ENCODE measurements at places on chromosomes 5 and 9.

DNA sequence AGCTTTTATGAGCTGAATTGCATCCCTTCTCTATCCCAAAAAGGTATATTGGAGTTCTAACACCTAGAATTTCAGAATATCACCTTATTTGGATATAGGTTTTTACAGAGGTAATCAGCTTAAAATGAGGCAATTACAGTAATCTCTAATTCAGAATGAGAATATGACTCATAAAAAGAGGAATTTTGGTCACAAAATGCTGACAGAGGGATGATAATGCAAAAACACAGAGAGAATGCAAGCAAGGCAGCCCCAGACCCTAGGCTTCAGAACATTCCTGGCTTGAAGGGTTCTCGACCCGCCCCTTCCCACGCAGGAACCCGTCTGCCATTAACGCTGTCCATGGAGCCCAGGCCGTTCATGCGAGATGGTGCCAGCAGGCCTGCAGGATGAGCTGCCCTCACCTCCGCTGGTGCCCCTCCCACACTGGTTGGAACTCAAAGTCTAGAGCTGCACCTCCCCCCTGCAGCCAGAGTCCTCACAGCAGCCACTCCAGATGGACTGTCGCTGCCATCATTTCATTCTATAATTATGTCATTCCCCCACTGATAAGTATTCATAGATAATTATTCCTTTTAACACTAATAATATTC is 1173.4 kb upstream of the ACO1 start:
- no peak for DNase-seq

- no peak for DNase-seq
These were observed 57.2 kb downstream of the MARCHF3 start for GRCh38 chr5:126973193-126973592.

- no peak for DNase-seq
These were observed 3.7 kb downstream of the HABP4 start for GRCh38 chr9:96453625-96454024.

DNA sequence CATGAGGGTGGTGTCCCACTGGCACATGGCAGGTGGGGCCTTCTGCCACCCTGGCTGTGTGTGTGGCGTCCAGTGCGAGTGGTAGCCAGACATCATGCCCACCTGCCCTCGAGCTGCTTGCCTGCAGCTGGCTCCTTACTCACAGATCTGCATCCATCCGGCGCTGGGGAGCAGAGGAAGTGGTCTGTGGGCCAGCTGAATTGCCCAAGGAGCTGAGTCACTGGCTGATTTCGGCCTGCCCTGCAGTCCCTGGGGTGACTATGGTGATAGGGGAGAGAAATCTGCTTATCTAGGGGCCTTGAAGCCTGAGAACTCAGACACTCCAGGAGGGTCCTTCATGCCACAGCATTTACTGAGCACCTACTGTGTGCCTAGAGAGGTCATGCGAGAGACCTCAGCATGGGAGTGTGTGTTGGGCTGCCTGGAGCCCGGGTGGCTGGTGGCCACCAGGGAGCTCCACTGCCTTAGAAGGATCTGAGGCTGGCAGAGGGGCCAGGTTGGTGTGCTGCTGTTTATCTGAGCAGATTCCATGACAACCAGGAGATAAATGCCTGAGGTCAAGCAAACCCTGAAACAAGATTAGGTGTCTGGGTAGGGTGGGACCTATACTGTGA is 57.1 kb downstream of the SLC22A5 start:
- peak; percentile 81 for DNase-seq

GRCh38 chr5:38548064-38548759 is 8.2 kb downstream of the LIFR start:
- DNase-seq = no peak

DNA sequence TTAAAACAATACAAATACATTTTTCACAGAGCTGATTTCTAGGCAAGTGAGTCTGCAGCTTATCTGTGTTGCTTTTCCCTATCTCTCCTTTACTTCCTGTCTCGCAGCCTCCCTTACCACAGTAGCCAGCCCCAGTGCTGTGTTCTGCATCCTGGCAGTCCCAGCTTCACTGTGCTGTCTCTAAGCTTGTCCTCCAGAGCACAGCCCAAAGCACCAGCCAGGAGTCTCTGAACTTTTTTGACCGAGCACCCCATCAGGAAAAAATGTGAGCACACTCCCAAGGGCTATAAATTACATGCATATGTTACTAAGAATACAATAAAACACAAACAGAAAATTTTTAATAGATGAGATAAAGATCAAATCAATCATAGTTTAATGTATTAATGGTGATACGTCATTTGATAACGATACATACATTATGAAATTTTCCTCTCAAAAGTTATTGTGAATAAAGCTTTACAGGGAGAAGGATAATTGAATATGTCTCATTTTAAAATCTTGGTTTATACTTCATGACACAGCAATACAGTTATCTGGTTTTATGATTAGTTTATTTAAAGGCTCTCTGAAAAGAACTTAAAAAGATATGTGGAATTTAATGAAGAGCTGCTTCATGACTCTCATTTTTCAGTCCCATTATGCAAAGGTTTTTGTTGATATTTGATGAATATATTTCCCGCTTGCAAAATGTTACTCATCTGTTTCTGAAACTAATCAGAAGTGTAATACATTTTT is 7.3 kb upstream of the RHOBTB3 start:
- DNase-seq = no peak

GRCh38 chr5:31133488-31133887 is 60.0 kb upstream of the CDH6 start:
- no peak for DNase-seq

- no peak for DNase-seq
These were observed 39.8 kb upstream of the RANBP6 start for GRCh38 chr9:6055216-6055615.

GRCh38 chr9:137095664-137096517 is 9.1 kb downstream of the MAN1B1 start:
- peak; percentile 81 for DNase-seq

DNA sequence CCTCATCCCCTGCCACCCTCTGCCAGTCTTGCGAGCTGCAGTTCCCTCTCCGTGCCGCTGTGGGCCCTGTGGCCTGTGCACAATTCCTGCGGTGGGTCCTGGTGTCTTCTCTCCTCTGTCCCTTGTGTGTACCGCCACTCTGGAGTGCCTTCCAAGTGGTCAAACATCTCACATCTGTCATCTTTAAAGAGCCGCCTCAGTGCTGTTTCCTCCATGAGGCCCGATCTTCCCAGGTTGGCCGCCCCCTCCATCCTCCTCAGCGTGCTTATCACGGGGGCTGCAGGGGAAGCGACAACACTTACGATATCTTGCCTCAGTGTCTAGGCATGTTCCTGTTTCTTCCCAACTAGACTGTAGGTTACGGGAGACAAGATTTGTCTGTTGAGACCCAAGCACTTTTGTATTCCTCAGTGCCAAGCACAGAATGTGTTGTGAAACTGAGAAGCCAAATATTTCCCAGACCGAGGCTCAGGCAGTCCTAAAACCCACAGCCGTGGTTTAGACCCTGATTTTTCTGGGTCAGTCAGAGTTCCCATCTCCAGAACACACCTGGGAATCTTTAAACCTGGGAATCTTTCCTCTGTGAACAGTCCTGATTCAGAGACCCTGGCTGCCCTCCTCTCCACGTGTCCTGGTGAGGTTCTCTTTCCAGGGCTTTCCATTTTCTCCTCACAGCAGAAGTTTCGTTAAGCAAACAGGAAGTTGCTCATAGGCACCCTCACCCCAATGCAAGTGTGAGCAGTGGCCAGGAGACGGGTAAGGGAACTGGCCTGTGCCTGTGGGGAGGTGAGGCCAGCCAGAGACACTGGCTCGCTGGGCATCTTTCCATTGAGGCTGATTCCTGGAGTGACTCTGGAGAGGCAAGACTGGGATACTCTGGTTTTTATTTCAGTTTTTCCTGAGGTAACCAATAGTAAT is 28.8 kb downstream of the SLC46A2 start:
- DNase-seq = peak; percentile 56

GRCh38 chr9:117305454-117305853 is 109.4 kb downstream of the ASTN2 start:
- DNase-seq = no peak

GRCh38 chr5:95447961-95448360 is 56.8 kb downstream of the FAM81B start:
- no peak for DNase-seq

- no peak for DNase-seq
These were observed 18.4 kb downstream of the TRIM36 start for GRCh38 chr5:115151208-115151805.

DNA sequence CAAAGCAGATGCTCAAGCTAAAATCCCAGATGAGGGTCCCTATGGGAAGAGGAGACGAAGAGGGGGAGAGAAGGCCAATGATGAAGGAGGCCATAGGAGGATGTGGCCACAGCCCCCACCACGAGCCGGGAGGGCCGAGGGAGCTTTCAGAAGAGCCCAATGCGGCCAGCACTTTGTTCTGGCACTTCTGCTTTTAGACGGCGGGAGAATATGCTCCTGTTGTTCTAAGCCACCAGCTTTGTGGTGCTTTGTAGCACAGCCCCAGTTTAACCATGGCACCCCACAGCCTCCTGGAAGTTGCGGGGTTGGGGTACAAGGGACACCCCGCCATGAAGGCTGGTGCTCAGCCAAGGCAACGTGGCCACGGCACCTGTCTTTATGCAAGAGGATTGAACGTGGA is 33.4 kb downstream of the LPCAT1 start:
- no peak for DNase-seq

GRCh38 chr9:8346296-8346695 is 546.7 kb upstream of the DMAC1 start:
- DNase-seq = no peak

- DNase-seq = no peak
These were observed at the start of gene STK32A for GRCh38 chr5:147234825-147235635. Gene STK32A (plus strand): TSS chr5:147235026. CDS start chr5:147239635, 4,609 bp downstream.

DNA sequence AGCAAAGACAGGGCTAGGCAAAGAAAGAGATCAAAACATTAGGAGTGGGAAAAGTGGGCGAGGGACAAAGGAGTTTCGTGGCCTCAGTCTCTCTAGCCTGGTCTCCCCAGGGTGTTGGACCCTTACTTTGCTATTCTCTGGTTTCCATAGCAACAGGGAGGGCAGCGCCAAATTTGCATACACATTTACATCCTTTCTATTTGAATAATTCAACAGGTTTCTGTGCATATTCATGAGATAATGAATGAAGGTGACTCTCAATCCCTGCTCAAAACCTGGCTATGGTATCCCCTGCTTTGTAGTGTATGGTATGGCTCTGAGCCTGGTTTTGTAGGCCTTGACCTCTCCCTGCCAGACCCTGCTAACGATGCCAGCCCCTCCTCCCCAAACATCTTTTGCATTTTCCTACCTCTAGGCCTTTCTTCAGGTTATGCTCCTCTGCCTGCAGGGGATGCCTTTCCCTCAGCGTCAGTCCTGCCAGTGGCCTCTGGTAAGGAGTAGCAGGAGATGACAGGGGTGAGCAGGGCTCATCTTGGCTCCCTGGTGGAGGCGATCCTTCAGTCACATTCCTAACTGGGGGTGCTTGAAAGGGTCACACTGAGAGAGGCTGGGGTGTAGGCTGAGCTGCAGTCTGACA is 9.8 kb downstream of the RPP25L start:
- DNase-seq = no peak

GRCh38 chr9:13432904-13433303 is 153.4 kb upstream of the MPDZ start:
- no peak for DNase-seq

GRCh38 chr5:173720286-173720952 is 104.0 kb upstream of the BOD1 start:
- DNase-seq = no peak

DNA sequence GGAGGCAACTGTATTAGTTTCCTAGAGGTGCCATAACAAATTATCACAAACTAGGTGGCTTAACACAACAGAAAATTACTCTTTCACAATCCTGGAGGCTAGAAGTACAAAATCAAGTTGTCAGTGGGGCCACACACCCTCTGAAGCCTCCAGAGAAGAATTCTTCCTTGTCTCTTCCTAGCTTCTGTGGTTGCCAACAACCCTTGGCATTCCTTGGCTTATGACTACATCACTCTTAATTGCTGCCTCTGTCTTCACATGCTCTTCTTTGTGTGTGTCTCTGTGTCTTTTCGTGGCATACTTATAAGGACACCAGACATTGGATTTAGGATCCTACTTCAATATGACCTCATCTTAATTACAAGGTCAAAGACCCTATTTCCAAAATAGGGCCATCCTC is 327.5 kb downstream of the CHSY3 start:
- no peak for DNase-seq

DNA sequence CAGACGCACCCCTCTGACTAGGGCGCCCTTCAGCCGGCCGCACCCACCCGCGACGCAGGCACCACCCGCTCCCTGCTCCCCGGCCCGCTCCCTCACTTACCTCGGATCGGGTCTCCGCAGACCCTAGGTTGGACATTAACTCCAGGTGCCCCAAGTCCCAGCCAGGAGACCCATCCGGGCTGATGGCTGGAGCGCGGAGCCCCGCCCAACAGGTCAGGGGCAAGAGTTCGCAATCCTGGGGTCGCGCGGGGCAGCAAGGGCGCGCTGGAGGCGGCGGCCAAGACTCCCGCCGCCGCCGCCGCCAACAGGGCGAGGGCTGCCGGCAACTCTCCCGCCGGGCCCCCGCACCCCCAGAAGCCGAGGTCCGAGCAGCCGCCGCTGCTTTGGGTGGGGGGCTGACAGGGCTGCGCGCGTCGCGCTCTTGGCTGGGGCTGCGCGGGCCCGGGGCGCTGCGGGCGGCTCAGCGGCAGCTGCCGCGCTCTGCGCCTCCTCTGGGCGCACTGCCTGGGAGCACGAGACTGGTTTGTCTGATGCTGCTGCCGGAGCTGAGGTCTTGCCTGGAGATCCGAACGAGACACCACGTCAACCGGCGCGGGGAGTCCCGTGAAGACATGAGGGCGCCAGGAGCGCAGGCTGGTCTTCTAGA is at the start of gene GDNF:
GDNF (minus strand) TSS at position 635 of the 646 bp plus-strand sequence. CDS start 5,245 bp downstream, outside the sequence.
- no peak for DNase-seq

DNA sequence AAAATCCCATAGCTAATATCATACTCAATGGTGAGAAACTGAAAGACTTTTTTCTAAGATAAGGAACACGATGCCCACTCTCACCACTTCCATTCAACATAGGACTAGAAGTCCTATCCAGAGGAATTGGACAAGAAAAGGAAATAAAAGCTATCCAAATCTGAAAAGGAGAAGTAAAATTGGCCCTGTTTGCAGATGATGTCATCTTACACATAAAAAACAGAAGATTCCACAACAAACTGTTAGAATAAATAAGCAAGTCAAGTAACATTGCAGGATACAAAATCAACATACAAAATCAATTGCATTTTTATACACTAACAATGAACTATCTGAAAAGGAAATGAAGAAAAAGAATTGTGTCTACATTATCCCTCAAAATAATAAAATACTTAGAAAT is 308.0 kb downstream of the MCTP1 start:
- no peak for DNase-seq

GRCh38 chr9:15293804-15294316 is 13.2 kb downstream of the TTC39B start:
- no peak for DNase-seq
